ENCODE measurements at places on chromosomes 6 and 20. TPM values are rescaled to one million over a fixed set of nuclear protein-coding genes. Genes with fewer than 3 reads are reported as not detected.

DNA sequence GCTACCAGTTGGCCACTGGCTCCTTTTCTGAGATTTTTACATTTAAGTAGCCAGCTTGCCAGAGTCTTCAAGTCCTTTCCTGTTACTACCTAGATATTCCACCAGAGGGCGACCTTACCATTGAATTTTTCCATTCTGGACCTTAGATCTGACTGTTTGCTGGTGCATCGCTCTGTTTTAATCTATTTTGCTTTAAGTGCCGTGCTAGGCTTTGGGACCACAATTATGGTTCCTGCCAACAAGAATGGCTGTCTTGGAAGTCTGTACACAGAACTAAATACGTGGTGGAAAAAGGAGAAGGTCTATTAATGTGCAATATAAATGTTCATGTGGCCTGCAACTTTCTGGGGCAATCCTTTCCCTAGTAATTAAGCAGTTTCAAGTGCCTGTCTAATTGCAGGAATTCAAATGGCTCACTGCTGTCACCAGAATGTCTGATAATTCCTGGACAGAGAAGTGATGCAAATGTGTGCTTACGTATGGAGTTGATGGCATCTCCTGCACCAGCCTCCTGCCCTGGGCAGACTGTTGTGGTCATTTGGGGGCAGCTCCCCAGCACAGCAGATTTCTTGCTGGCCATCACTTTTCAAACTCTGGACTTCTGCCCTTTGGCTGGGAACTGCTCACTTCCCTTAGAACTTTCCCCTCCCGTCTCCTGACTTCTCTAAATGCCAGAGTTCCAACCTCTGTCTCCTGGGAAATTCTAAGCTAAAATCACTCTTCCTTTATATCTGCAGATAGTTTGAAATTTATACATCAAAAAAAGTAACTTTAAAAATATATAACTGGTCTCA lies 5.6 kb upstream of the HLA-DOA start:
- DNase-seq: peak; percentile 49

- no peak for DNase-seq
Measured at GRCh38 chr20:33337531-33338165, 54.6 kb downstream of the BPIFB1 start.

- no peak for DNase-seq
Measured at GRCh38 chr6:145453376-145453775, 281.9 kb downstream of the EPM2A start.

GRCh38 chr20:50815162-50815989 lies 20.5 kb downstream of the BCAS4 start:
- no peak for DNase-seq

CENPW gene
- total RNA-seq: 14.2 TPM

TNFRSF6B gene
- 0.10 TPM for total RNA-seq

DNA sequence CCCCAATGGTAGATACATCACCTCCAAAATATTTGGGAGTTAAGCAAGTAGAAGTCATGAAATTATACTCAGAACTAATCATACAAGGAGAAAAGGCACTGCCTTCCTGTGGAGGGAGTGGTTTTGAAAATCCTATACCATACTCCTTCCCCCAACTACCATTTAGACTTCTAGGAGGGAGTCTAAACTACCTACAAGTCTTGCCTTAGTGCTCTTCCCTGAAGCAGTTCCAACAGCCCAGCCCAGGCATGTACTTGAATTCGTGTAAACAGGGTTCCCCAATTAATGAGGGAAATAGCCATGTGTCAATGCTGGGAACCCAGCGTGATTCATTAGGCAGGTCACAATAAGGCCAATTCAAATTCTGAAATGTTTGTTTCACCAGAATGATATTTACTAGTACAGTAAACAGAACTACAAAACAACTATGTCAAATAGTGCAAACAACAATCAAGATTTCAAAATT lies 39.1 kb upstream of the SGK1 start:
- DNase-seq: no peak

DNA sequence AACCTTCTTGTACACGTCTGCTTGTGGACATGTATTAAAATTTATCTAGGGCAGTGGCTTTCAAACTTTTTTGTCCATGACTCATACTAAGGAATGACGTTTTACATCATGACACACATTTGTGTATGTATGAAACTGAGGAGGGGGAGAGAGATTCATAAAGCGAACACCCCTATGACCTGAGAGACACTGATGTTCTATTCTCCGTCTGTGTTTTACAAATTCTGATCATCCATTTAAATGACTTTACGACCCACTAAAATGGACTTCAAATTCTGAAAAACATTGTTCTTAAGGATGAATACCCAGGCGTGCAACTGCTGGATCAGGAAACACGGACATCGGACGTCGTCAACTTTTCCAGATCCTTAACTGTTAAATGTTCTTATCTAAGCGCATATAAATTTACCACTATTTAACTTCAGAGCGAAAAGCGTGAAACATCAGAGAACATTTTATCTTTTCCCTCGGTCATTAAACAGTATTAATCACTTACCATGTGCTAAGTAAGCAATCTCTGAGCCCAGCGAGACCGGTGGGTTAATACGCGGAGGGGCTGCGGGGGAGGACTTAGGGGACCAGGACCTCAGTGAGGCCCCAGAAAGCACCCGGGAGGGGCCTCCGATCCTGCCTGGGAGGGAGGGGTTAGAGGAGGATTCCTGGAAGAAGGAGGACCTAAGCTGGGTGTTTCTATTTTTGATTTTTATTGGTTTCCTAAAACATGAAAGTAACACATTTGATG lies 1.2 kb downstream of the PLAGL1 start:
- peak; percentile 6 for DNase-seq

- DNase-seq: peak; percentile 91
Measured at GRCh38 chr20:19815553-19815991, 57.5 kb downstream of the RIN2 start.

DNA sequence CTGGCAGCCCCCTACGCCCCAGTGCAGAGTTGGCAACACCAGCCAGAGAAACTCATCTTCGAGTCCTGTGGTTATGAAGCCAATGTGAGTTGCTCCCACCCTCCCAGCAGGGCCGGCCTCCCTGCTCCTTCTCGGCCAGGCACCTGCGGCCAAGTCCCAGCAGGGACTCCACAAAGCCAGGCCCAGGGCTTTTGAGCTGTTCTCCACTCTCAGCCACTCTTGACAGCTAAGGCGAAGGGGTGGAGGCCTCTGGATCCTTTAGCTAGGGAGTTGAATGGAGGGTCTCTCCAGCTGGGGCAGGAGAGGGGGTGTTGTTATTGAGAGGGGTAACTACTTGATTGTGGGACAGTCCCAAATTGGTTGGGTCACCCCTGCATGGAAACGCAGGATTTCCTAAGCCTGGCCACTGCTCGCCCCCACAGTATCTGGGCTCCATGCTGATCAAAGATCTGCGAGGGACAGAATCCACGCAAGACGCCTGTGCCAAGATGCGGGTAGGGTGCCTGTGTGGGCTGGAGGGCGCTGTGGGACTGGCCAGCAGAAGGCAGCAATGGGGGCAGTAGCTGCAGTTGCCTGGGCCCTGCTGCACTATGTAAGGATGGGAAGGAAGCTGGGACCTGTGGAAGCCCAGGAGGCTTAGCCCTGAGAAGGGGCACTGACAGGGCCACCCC lies 58.3 kb downstream of the TCP11 start:
- DNase-seq: no peak

GRCh38 chr20:61874421-61875068 lies 191.1 kb downstream of the TAF4 start:
- peak; percentile 8 for DNase-seq

DNA sequence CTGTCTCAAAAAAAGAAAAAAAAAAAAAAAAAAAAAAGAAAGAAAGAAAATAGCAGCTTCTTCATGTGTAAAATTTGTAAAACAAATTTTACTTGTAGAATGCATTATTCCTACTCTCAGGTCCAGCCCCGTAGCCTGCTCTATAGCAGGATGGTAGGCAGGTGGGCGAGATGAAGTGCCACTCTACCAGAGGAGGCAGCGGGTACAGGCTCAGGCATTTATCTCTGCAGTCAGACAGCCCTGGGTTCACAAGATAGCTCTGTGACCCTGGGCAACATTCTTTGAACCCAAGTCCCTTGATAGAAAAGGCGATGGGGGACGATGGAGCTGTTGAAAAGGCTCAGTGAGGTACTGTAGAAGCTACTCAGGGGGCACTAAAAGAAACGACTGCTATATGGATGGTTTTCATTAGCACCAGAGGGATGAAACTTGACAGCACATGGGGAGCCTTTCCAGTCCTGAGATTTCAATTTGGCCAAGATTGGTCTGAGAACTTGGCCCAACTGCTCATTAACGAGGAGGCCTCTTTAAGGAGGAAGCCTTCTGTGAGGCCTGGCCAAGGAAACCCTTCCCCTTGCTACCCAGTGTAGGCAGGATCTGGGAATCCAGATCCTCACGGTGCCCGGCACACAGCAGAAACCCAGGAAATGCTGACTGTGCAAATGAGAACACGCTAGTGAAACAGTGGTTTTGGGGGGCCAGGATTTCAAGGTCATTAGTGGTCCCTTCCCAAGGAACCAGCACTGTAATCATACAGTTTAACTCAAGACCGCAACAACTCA lies 63.1 kb downstream of the MYH7B start:
- no peak for DNase-seq

IL20RA gene
- not detected for total RNA-seq

GRCh38 chr6:117930645-117931044 lies 23.6 kb downstream of the SLC35F1 start:
- no peak for DNase-seq

GRCh38 chr20:4127344-4127743 lies 112.0 kb upstream of the RNF24 start:
- no peak for DNase-seq

GRCh38 chr6:137756788-137757187 lies 110.3 kb upstream of the TNFAIP3 start:
- no peak for DNase-seq

- no peak for DNase-seq
Measured at GRCh38 chr20:34120213-34120612, 8.2 kb upstream of the EIF2S2 start.

HLA-DMA gene
- 1.2 TPM for total RNA-seq

GRCh38 chr20:34389954-34390555 lies 27.0 kb downstream of the ITCH start:
- no peak for DNase-seq

DNA sequence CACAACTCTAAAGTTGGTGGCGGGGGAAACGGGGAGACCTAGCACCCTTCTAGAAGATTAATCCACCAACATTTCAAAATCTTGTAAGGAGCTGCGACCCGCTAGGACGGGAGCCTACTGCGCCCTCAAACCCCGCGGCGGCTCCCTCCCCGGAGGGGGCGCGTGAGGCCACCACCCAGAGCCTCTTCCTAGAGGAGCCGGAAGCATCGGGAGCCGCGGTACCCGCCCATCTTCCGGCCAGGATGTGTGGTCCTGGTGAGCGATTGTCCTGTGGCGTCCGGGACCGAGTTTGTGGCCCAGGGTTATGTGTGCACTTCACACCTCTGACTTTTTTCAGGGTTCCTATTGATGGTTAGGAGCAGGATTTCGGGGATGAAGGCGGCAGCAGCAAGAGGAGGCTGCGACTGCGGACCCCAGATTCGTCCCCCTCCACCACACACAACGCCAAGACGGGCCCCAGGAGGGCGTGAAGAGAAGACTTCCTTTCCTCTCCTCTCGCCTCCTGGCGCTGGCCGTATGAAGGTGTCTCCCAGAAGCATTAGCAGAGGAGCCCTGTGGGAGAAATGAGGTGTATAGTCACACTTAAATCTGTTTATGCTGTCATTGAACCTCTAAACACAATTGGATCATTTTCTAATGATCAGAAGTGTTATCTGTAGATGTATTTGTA lies 10.7 kb downstream of the ZNF165 start:
- DNase-seq: no peak

GRCh38 chr6:136208783-136209182 lies 41.3 kb downstream of the MTFR2 start:
- DNase-seq: no peak

DNA sequence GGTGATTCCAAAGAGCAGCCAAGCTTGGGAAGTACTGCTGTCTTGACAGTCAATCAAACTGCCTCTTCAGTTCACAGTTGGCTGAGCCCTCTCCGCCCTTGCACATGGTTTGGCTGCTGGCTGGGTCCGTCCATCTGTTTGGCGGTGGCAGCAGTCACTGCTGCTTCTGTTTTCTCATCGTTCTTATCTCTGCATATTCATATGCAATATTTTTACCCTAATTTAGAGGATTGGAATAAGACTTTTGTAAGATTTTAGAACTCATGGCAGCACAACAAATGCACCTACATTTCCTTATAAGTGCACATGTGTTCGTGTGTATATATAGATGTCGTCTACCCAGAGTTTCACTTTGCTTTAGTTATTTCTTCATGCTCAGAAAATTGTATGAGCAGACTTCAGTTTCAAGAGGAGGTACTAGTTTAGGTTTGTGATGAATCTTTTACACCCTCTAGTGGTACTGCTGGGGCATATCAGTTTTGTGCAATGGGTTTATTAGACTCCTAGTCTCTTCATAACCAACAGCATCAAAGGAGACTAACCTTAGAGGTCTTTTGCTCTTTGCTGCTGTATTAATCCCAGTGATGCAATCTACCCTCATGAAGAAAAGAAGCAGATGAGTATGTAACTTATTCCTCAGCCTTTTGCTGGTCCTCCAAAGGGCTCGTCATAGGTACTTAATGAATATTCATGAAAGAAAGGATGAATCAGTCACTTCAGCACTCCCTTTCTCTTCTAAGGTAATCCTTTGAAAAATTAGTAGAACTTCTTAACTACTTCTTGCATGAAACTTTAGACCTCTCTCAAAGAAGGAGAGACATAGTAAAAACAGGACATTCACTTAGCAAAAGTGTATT lies 44.3 kb downstream of the KHDC1L start:
- peak; percentile 27 for DNase-seq

DNA sequence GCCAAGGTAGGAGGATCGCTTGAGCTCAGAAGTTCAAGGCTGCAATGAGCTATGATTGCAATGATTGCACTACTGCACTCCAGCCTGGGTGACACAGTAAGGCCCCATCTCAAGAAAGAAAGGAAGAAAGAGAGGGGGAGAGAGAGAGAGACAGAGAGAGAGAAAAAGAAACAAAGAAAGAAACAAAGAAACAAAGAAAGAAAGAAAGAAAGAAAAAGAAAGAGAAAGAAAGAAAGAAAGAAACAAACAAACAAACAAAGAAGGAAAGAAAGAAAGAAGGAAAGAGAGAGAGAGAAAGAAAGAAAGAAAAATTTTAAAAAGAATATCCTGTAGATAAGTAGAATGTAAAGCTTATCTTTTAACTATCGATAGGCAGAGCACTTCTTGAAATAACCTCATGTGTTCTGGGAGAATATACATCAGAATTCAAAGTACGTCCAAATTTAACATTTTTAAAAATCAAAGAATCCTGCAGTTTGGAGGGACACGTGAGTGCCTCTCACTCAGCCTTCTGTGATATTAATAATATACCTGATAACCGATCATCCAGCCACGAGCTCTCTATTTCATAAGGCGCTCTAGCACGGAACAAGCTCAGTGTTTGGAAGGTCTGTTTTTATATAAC lies 25.2 kb downstream of the MYLK4 start:
- no peak for DNase-seq

- DNase-seq: peak; percentile 98
Measured at GRCh38 chr20:3312940-3313682, 74.1 kb upstream of the SLC4A11 start.
